Thymus (tissue), 14 donors: ENCODE measurements at places on chromosomes 3 and 15.

GRCh38 chr3:187252311-187252710 is 39.2 kb downstream of the MASP1 start:
- no peak for DNase-seq

GRCh38 chr3:194584866-194585265 is 48.4 kb downstream of the TMEM44 start:
- DNase-seq = no peak

GRCh38 chr3:42771271-42771670 is 1.8 kb downstream of the CCDC13 start:
- no peak for DNase-seq

DNA sequence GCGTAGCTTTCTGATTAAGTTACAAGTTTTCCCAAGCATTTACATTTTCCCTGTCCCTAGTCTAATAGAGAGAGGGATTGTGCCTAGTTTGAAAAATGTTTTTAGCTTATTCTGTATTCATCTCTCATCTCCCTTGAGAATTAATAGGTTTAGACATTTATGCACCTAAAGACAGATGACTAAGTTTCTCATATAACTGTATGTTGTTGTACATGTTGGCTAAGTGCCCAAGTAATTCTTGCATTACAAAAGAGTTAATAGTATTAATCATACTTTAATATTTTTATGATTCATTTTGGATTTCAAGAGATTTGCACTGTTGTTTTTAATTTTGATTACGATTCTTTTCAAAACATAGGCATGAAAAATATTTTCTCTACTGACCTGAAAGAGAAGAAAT is 109.0 kb upstream of the TBL1XR1 start:
- no peak for DNase-seq

DNA sequence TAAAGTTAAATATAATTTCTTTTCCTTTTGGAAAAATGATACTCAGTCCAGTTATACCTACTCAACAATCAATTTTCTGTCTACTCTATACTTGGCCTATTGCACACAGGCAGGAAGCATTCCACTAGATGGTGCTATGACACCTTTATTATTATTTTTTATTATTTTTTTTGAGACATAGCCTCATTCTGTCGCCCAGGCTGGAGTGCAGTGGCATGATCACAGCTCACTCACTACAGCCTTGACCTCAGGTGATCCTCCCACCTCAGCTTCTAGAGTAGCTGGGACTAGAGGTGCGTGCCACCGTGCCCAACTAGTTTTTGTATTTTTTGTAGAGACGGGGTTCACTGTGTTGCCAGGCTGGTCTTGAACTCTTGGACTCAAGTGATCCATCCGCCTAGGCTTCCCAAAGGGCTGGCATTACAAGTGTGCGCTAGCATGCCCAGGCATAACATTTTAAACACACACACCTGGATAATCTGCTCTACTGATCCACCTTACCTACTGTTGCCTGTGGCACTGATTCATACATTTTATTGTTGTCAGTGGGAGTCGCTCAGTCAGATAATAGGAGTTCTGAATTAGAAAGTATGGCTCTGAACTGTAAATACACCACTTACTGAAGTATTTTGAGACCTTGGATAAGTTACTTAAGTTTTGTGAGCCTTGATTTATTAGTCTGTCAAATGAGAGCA is 56.2 kb downstream of the EIF3J start:
- no peak for DNase-seq

DNA sequence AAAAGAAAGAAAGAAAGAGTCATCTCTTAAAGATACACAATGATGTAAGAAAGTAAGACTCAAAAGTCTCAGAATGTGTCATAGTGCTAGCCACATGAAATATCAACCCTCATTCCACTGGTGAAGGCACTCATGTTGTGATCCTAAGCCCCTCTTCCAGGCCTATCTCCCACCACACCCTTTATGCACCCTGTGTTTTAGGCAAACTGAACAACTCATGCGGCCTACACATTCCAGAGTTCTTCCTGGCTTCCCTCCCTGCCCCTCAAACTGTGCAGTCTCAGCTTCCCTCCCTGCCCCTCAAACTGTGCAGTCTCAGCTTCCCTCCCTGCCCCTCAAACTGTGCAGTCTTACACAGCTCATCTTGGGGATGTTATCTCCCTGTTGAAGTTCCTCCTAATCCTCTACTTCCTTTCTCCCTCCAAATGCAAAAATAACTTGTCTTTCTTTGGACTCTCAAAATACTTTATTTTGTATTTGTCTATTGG is 69.0 kb upstream of the FNDC3B start:
- DNase-seq = no peak

- DNase-seq = no peak
Measured at GRCh38 chr3:42376344-42376798, 34.0 kb downstream of the LYZL4 start.
